Right atrium auricular region (tissue), 2 donors: ENCODE measurements at places on chromosomes 1 and 21. TPM values are rescaled to one million over a fixed set of nuclear protein-coding genes. Genes with fewer than 3 reads are reported as not detected.

- peaks cover 13% of the 10 kb centered on the region for H3K4me1 ChIP-seq
- peak; percentile 55 for DNase-seq
- H3K27ac ChIP-seq, result no peak overlapping the region
- no peaks in the 10 kb centered on the region for H3K27me3 ChIP-seq
- no peaks in the 10 kb centered on the region for H3K36me3 ChIP-seq
Measured at GRCh38 chr1:167440776-167441175, 77.6 kb downstream of the CD247 start.

DNA sequence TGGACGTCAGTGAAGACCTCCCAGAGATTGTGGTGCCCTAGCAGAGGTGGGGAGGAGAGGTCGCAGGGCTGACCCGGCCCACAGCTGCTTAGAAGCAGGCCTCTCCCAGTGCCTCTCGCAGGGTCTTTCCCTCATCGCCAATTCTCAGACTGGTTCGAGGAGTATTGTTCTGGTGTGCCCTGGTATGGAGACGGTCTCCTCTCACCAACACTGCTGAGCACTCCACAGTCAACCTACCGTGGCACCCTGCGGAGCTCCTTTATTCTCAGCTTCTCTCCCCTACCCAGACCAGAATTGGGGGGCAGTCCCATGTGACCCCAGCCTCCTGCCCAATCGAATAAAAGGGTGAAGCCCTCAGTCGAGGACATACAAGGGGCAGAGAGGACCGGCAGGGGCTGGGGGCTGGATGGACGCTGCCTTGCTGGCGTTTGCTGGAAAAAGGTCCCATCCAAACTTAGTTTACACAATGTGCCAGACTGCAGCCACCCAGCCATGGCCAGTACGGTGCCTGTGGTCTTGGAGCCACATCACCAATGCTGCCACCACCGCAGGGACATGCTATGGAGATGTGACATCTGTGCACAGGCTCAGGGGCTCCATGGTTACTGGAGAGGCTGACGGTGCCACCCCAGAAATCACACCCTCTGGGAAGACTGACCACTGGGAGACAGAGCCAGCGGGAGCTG is 80.8 kb downstream of the STUM start:
- DNase-seq, result no peak
- no peak overlapping the region for H3K4me3 ChIP-seq
- H3K36me3 ChIP-seq, result no peaks in the 10 kb centered on the region
- no peaks in the 10 kb centered on the region for H3K27me3 ChIP-seq
- peaks cover 14% of the 10 kb centered on the region for H3K4me1 ChIP-seq

DNA sequence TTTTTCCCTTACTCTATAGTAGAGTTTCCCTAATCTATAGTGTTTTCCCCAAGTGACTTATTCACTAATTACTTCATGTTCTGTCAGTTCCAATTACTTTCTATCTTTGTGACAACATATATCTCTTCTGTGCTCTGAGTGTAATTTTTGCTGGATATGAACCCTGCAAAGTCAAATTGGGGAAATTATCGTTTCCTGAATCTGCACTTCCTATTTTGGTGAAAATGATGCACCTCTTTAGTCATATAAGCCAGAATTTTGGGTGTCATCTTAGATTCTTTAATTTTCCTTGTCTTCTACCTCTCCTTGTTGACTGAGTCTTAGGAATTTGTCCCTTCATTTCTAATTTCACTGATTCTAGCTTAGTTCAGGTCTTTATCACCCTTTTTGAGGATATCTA is 33.4 kb upstream of the PRKACB start:
- no peak for DNase-seq
- H3K27me3 ChIP-seq, result no peaks in the 10 kb centered on the region
- H3K4me3 ChIP-seq, result no peak overlapping the region
- no peaks in the 10 kb centered on the region for H3K36me3 ChIP-seq
- no peak overlapping the region for H3K27ac ChIP-seq
- H3K4me1 ChIP-seq, result no peaks in the 10 kb centered on the region

DNA sequence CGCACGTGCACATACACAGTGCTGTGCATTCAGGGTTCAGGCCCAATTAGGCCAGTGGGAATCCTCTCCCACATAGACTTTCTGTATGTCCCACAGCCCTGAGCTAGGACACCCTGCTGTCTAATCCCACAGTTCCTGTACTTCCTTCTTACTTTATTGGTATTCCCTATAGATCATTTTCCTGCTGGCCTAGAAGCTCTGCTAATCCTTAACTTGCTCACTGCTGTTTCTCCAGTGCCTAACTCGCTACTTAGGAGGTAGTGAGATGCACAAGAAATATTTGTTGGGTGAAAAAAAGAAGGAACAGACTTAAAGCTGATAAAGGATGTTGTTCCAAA is 34.1 kb upstream of the FHAD1 start:
- no peaks in the 10 kb centered on the region for H3K27me3 ChIP-seq
- peaks cover 17% of the 10 kb centered on the region for H3K4me1 ChIP-seq
- H3K36me3 ChIP-seq, result no peaks in the 10 kb centered on the region
- H3K4me3 ChIP-seq, result no peak overlapping the region
- no peak overlapping the region for H3K27ac ChIP-seq

DNA sequence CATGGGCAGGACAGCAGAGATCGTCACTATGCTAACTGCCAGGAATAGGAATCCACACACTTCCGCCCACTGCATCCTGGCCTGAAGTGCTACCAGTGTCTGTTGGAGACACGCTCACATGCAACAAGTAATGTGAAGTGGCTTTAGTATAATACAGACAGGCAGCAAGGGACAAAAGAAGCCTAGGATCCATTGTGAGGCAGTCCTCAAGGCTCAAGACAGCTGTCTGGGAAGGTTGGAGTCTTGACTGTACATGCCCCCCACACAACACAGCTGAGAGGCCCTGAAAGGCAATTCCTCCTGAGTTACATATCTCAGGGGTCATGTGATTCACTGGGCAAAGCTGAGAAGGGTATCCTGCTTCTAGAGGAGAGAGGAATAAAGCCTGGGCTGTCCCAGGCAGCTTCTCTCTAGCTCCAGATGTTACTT is 39.9 kb upstream of the CD1D start:
- H3K27me3 ChIP-seq, result no peaks in the 10 kb centered on the region
- H3K4me3 ChIP-seq, result no peak overlapping the region
- H3K36me3 ChIP-seq, result no peaks in the 10 kb centered on the region
- peak; percentile 16 for DNase-seq
- no peaks in the 10 kb centered on the region for H3K4me1 ChIP-seq

DNA sequence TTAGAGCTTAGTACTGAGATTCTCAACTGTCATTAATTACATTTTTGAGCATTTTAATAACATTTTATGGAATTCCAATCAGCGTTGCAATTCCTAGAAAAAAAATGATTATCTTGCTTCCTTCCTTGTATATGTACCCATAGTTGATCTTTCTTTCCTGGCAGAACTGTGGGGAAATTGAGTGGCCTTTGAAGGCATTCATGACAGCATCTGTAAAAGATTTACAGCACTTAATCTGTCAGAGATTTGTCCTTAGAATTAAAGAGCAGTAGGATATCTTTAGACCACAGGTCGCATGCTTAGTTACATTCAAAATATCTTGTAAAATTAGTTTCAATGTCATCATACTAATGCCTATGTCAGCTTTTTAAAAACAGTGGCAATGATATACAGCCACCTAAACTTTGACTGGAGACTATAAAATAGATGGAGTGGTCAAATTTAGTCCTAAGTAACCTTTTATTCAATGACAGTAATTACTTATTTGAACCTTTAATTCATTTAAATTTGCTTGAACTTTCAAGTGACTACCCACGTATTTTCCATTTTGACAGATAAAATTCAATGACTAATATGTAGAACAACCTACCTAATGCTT is 692.0 kb downstream of the NCAM2 start:
- H3K4me3 ChIP-seq, result no peak overlapping the region
- no peaks in the 10 kb centered on the region for H3K36me3 ChIP-seq
- H3K27me3 ChIP-seq, result no peaks in the 10 kb centered on the region
- no peaks in the 10 kb centered on the region for H3K4me1 ChIP-seq
- no peak overlapping the region for H3K27ac ChIP-seq
- DNase-seq, result no peak

DNA sequence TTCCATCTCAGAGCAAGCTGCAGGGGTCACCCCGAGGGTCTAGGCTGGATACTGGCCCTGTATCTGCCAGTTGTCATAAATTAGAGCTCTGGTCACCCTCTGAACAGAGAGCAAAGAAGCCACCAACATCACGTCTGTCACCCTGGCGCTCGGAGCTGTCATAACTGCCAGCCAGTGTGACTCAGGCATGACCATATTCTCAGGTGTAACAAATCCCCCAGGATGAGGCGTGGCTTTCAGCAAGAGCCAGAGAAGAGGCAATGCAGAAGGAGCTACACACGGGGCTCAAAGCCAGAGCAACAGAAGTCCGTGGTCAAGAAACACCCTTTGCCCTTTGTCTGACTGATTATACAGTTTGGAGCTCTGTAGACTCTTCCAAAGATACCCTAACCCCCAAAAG is 40.0 kb downstream of the PRAMEF20 start:
- no peaks in the 10 kb centered on the region for H3K4me1 ChIP-seq
- H3K36me3 ChIP-seq, result no peaks in the 10 kb centered on the region
- no peak overlapping the region for H3K27ac ChIP-seq
- H3K4me3 ChIP-seq, result no peak overlapping the region
- no peak for DNase-seq
- no peaks in the 10 kb centered on the region for H3K27me3 ChIP-seq

DNA sequence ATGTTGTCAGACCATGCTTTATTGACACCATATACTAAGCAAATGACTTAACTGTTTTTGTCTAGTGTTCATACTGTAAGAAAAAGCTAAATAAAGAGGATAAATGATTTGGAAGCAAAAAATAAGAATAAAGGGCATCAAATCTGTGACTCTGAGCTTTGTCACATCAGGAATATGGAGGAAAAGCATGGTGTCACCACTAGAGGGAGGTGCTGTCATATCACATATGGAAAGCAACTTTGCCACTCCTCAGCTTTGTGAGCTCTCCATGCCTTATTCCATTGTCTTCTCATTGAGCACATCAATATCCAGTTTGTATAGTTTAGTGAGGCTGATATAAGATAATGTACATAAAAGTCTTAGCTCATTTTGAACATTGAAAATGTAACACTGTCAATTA is 20.8 kb upstream of the GBP1 start:
- H3K27me3 ChIP-seq, result no peaks in the 10 kb centered on the region
- no peaks in the 10 kb centered on the region for H3K36me3 ChIP-seq
- no peaks in the 10 kb centered on the region for H3K4me1 ChIP-seq
- H3K27ac ChIP-seq, result no peak overlapping the region

DNA sequence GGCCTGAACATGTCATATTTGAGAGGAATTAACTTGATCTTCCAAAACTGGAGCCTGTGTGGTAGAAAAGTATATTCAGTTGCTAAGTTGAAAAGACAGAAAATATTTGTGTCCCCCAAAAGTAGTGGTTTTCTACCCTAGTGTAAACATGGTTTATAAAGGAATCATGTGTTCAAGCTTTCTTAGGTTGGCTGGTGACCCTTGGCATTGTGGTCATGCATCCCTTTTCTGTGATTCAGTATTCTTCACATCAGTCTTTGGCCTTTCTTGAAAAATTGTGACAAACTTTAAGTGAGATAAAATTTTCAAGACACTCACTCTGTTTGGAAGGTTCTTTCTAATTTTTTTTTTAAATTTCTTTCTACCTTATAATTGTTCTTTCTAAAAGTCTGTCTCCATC is 193.2 kb downstream of the DHRS3 start:
- H3K4me1 ChIP-seq, result peaks cover 14% of the 10 kb centered on the region
- peak overlapping the region; percentile 30 for H3K27ac ChIP-seq
- no peaks in the 10 kb centered on the region for H3K27me3 ChIP-seq

DNA sequence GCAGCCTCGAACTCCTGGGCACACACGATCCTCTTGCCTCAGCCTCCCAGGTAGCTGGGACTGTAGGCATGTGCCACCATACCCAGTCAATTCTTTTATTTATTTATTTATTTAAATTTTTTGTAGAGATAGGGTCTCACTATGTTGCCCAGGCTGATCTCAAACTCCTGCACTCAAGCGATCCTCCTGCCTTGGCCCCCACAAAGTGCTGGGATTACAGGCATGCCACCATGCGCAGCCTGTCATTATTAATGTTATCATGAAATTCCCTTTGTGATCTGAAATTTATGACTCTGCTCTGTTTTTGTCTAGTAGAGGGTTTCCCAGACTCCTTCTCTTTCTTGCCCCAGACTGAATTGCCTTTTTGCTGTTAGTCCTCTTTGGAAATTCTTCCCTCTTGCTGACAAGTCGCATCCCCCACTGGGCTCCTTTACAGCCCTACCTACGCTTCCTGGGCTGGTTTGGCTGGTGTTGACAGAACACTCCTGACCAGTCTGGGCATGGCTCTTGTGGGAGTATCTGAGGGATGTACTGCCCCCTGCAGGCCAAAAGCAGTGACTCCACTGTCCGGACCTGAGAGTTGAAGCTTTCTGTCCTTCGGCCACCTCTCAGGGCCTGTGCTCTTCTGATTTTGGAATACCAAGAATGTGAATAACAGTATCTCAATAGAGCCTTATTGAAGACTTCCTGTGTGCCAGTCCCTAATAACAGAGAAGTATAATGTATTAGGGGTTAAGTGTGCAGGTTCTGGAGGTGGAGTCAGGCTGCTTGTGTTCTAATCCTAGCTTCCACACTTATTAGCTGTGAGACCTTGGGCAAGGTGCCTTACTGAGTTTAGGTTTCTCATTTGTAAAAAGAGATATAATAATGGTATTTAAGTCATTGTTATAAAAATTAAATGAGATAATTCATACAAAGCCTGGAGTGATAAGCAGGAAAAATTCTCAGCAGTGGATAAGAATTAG is 28.2 kb downstream of the TCEANC2 start:
- no peaks in the 10 kb centered on the region for H3K27me3 ChIP-seq
- no peak overlapping the region for H3K27ac ChIP-seq
- H3K4me3 ChIP-seq, result no peak overlapping the region
- no peaks in the 10 kb centered on the region for H3K4me1 ChIP-seq

DNA sequence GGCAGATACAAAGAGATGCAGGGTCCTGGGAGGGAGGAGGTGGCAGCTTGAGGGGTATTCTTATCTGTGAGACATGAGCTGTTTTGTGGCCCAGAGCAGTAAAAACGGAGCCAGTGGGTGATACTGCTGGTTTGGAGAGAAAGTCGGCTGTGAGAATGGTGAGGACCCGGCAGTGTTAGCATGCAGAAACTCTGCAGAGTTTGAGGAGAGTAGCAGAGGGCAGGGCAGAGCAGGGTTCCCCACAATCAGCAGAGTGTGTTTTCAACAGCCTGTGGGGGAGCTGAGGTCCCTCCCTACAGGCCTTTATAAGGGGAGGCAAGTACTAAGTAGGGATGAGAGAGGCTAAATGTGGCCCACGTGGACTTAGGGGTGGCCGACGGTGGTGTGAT is 423 bp downstream of the SLAMF8 start:
- H3K27ac ChIP-seq, result peak overlapping the region; percentile 7
- H3K27me3 ChIP-seq, result no peaks in the 10 kb centered on the region
- H3K4me3 ChIP-seq, result no peak overlapping the region
- DNase-seq, result no peak
- H3K36me3 ChIP-seq, result no peaks in the 10 kb centered on the region
- peaks cover 19% of the 10 kb centered on the region for H3K4me1 ChIP-seq

GRCh38 chr1:92754719-92755050 is 30.2 kb downstream of the EVI5 start:
- H3K36me3 ChIP-seq, result no peaks in the 10 kb centered on the region
- peak overlapping the region; percentile 75 for H3K27ac ChIP-seq
- no peaks in the 10 kb centered on the region for H3K4me1 ChIP-seq

TSPAN1 gene
- 2.3 TPM for total RNA-seq

LCE3D gene
- total RNA-seq, result not detected

C1orf21 gene
- total RNA-seq, result 78.5 TPM

FMN2 gene
- total RNA-seq, result not detected

AMY2A gene
- total RNA-seq, result 1.7 TPM

A3GALT2 gene
- not detected for total RNA-seq

PCP4 gene
- 6.6 TPM for total RNA-seq

LCE3E gene
- not detected for total RNA-seq

DCDC2B gene
- not detected for total RNA-seq
